ENCODE measurements at places on chromosomes 4 and X.

DNA sequence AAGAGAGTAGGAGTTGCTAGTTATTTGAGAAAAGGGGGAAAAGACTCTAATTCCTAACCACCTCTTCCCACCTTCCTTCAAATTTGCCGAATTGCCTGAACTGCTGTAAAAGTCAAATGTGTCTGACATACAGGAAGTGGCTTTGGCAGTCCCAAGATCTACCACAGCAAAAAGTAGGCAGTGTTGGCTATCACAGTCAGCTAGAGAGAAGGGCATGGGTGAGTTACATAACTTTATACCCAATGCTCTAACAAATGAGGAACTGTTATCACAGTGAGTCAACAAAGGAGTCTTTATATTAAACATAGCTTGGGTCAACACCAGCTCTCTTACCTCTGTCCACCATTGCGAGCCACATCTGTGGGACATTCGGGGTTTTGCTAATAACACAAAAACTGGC is 2.4 kb upstream of the MBNL3 start:
- peak; percentile 82 for DNase-seq

DNA sequence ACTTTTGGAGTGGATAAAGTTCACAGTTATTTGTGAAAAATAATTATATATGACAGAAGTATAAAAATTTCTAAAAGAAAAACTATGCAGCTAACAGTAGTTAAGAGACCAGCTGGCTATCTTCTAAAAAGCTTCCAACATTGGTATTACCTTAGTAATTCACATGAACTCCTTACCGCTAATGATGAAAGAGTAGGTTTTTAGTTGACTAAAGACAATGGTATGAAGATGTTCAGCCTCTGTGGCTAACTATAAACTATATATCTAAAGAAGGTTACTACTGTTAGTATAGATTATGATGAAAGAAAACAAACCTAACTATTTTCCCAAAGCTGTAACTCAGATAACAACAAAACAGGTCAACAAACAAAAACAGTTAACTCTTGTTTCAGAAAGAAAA is 10.4 kb downstream of the CCNI start:
- no peak for DNase-seq

DNA sequence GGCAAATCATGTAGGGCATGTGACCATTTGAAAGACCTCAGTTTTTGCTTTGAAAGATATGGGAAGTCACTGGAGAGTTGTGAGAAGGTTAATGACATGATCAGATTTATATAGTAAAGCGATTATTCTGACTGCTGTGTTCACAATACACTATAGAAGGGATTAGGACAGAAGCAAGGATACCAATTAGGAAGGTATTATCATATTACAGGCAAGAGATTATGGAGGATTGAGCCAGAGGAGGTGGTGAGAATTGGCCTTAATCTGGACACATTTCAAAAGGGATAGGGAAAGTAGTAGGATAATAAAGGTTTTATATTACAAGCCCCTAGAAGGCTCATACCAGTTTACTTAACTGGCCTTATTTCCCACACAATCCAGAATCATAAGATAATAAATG is 124.9 kb upstream of the POF1B start:
- DNase-seq, result no peak

DNA sequence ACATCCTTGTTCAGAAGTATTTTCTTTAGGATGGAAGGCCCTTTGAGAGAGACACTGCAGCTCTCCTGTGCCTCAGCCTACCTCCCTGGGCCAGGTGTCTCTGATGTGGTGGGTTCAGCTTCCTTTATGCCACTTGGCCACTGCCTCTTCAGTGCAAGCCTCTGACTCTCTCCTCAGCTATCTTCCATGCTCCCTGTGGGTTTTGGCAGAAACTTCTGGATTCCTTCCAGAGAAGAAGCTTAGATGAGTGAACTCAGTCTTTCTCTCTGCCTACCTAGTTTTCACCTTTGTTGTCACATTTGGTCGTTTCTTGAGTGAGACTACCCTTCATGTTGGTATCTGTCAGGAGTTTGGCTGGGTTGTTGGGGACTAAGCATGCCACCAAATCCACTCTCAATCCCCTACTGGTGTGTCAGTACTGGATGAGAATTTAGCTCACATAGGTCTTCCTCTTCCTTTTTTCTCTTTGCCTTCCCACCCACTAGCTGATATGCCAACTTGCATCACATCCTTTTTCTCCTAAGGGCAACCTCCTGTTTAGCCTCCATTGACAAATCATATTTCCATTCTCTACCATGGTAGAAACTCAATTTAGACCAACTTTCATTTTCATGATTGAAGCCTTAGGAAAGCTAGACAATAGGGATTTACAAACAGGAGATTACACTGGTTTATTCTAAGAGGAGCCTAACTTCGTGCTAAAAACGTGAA is 32.0 kb downstream of the IL15 start:
- peak; percentile 72 for DNase-seq

GRCh38 chr4:35649778-35650177 is 594.5 kb downstream of the ARAP2 start:
- DNase-seq, result peak; percentile 89

DNA sequence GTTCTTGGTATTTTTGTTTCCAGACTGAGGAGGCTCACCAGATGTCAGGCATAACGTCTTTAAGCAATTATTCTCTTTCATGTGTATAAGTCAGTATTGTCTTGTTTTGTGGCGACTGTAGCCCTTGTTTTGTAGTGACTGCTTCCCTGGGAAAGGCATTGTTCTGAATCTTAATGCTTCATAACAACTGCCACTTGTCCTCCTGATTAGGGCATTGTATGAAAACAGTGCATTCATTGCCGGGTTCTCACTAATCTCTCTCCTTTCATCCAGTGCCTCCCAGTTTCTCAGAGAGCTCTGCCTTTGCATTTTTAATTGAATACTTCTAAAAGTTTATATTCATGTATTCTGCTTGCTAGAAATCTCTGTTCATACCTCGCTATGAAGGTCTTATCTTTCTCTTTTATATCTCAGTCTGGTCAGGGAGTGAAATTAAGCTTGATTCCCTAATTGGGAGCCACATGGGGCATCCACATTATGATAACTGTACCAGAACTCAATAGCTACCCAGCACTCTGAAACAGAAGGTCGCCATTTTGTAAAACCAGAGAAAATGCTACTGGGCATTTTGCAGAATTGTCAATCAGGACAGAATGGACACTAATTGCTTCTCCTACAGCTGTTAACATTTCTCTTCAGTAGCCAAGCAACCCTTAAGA is 149.8 kb downstream of the GBA3 start:
- DNase-seq, result no peak

DNA sequence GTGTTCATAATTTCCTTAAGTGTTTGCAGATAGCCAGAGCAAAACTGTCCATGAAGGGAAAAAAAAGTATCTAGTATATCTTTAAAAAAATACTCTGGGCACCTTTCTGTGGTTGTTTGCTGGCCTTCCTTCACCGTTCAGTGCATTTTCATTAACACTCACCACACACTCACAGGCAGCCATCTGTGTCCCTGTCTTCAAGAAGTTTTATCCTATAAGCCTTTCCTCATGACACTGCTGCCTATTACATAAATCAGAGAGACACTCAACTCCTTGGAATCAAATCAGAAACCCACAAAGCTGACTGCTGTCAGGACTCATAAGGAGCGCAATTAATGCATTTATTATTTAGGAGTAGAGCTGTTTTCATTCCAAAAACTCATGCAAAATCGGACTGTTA is 1720.2 kb downstream of the PCDH7 start:
- DNase-seq, result no peak

DNA sequence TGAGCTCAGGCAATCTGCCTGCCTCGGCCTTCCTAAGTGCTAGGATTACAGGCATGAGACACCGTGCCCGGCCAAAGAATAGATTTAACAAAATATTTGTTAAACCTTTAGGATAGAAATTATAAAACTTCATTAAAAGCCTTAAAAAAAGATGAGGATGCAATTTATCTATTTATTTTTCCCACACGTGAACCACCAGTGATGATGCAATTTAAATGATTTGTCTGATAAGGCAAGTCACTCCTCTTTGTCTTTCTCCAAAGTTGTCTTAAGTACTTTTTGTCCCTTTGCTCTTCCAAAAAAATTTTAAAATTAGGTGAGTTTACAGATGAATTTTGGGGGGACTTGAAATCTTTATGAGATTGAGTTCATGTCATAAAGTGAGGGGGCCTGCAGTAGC is 58.2 kb downstream of the SLC34A2 start:
- no peak for DNase-seq

GRCh38 chrX:96971812-96972211 is 88.1 kb downstream of the RPA4 start:
- no peak for DNase-seq

- no peak for DNase-seq
These were observed 196.4 kb downstream of the GALNTL6 start for GRCh38 chr4:172009446-172010230.

Measured in inflammatory macrophage treated with lipopolysaccharide for 4 hours (primary cell).